Iris pigment epithelial cell (primary cell): ENCODE measurements at places on chromosomes 16 and 17.

DNA sequence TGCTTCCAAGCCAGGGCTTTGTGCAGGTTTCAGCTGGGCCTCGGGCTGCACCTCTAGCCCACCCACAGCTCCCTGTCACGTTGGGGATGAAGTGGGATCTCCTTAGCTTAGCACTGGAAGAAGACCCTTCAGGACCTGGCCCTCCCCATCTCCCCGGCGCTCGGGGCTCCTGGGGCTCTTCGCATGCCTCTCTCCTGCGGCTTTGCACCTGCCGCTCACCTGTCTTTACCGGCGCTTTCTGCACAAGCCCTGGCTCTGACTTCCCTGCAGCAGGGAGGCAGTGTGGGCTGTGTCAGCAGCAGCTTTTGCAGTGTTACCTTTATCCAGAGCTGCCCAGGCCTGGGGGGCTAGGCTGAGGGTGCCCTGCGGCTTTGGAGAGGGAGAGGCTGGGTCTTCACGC lies 52.3 kb downstream of the NT5M start:
- no peak for DNase-seq

- DNase-seq, result no peak
Observed at GRCh38 chr16:70700101-70701020, 14.5 kb upstream of the MTSS2 start.

GRCh38 chr17:74212913-74213791 lies at the start of gene TTYH2:
Gene TTYH2, plus strand, starts transcription at chr17:74213571. Its CDS starts 17 bp downstream, at chr17:74213588.
- peak; percentile 89 for DNase-seq

DNA sequence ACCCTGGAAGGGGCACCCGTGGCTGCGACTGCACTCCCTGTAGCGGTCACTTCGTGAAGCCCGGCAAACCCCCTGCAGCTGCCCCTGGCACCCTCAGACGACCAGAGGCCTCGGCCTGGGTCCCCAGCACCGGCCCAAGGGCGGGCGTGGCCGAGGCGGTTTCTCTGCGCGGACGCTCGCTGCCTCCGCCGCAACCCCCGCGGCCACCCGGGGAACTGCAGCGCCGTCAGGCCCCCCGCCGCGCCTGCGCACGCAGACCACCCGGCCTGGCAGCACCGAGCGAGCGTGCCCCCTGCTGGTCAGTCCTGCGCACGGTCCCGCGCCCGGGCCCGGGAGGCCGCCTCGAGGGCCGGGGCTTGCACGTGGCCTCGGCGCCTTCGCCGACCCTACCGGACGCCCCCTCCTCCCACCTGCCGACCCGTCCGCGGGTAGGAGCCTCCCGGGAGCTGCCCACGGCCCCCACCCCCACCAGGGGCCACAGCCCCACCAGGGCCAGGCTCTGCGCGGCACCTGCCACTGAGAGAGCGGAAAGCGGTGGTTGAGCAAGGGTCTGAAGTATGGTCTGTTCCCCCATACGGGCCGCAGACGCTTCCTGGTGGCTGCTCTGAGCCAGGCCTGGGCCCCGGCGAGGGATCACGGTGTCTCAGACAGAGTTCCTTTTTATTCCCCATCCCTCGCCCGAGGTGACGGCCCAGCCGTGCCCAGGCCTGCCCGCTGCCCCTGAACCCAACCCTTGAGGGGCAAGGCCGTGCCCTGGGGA lies 11.5 kb upstream of the HS3ST6 start:
- DNase-seq, result peak; percentile 76

DNA sequence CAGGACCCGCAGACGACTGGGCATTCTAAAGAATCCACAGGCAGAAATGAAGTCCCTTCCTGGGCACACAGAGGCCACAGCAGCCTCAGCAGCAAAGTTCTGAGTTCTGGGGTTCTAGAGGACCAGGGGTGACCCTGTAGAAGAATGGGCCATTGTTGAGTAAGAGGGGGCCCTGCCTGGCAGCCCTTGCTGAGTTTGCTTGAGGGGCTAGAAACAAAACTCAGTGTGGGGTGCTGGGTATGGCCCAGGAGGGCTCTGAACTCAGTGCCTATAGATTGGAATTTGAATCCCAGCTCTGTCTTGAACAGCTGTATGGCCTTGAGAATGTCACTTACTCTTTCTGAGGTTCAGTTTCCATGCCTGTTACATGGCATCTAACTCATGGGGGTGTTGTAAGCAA lies at the start of gene PDILT:
Gene PDILT, minus strand, starts transcription at position 101 of the 400 bp plus-strand sequence. CDS start 5,437 bp downstream, outside the sequence.
- DNase-seq, result no peak

GRCh38 chr17:4443476-4443875 lies 9.7 kb downstream of the SPNS3 start:
- DNase-seq, result no peak

GRCh38 chr16:48047720-48048119 lies 108.1 kb downstream of the ABCC12 start:
- DNase-seq, result no peak

GRCh38 chr17:2749058-2749783 lies at the start of gene CCDC92B:
Gene CCDC92B, minus strand, starts transcription at chr17:2749652. Its CDS starts 14,507 bp downstream, at chr17:2735145.
- no peak for DNase-seq

DNA sequence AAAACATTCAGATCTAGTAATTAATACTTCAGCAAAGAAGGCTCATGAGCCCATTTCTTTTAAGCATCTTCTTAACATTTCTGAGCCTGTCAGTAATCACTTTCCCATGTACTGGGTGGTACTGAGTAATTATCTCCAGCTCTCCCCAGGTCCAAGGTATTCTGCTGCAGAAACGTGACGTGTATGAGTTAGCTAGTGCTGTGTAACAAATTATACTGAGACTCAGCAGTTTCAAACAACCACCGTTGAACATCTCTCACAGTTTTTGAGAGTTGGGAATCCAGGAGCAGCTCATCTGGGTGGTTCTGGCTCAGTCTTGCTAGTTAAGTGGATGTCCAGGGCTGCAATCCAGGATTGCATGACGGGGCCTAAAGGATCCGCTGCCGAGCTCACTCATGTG lies 25.2 kb downstream of the C16orf95 start:
- no peak for DNase-seq

DNA sequence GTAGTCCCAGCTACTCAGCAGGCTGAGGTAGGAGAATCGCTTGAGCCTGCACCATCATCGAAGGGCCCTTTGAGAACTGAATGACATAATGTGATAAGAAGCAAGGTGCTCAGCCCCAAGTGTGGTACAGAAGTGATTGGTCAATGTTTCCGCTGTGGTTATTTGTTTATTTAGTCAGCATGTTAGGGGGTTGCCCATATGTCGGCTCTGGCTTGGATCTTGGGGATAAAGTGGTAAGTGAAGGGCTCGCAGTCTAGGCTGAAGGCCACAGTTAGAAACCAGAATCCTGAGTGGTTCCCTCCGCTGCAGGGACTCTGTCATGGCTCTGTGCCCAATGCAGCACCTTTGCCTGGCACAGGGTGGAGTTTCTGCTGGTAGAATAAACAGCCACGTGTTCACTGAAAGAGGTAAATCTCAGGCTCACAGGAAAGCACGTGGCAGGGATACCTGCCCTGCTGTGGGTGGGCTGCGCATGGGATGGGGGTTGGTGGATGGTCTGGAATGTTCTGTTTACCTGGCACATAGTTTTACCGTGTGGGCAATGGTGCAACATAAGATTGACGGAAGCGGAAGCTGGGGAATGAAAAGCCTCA lies 35.4 kb downstream of the SYT17 start:
- no peak for DNase-seq

DNA sequence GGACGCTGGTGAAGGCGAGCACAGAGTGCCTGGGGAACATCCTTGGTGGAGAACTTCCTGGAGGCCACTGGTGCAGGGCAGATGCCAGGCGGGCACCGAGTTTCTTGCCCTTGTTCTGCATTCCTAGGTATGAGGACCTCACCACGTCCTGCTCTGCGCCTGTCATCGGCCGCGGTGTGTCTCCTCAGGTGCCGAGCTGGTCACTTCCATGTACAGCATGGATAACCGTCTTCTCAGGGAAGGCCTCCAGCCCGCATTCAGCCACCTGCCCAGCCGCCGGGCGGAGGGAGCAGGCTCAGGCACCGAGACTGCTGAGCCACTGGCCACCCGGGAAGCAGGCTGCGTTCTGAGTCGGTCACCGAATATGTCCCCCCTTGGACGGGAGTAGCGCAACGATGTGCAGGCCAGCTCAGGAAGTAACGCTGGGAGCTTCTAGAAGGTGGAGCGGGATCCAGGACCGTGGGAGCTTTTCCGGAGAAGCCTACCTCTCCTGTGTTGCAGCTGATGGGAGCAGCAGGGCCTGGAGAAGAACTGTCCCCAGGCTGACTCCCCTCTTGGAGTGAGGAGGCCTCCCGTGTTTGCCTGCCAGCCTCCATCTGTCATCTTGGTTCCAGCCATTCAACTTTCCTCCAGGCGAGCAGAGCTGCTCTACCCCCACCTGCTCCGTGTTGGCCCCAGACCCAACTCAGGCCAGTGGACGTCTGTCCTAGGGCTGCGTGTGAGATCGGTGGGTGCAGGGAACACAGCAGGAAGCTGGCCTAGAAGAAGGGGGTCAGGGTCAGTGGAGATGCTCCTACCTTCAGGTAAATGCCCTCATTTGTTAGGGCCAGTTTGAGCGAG lies 2.1 kb upstream of the BAIAP2 start:
- DNase-seq, result no peak

GRCh38 chr17:78226759-78227454 lies 4.5 kb upstream of the TMEM235 start:
- no peak for DNase-seq

GRCh38 chr17:77609553-77610517 lies 348.7 kb upstream of the TNRC6C start:
- DNase-seq, result peak; percentile 52

GRCh38 chr16:57392694-57393093 lies 11.9 kb upstream of the CCL17 start:
- DNase-seq, result no peak

GRCh38 chr16:68800257-68800875 lies 43.0 kb upstream of the TANGO6 start:
- peak; percentile 90 for DNase-seq

DNA sequence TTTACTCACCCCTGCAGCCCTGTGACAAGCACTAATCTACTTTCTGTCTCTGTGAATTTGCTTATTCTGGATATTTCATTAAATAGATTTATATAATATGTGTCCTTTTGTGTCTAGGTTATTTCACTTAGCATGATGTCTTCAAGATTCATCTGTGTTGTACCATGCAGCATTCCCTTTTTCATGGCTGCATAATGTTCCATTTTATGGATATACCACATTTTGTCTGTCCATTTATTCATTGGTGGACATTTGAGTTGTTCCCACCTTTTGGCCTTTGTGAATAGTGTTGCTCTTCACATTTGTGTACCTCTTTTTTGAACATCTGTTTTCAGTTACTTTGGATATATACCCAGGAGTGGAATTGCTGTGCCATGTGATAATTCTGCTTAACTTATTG lies 110.3 kb downstream of the ELAC2 start:
- DNase-seq, result no peak

- DNase-seq, result no peak
Observed at GRCh38 chr17:49204516-49204915, 5.9 kb downstream of the GNGT2 start.

DNA sequence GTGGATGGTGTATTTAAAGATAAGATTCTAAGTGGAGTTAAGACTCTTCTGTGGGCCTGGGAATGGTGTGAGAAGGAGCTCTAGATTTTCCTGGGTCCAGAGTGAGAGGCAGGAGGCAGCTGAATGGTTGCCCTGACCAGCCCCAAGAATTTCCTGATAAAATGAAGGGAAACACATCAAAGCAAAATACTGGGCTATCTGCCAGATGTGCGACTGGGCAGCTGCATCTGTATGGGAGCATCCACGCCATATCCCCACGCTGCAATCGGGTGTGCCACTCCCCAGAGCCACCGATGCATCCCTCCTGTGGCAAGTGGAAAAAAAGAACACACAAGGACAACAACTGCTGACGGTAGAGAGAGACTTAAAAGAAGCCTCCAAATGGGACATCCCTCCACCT lies 84.3 kb upstream of the COX10 start:
- DNase-seq, result no peak

GRCh38 chr17:65553009-65553645 lies 8.3 kb downstream of the AXIN2 start:
- DNase-seq, result peak; percentile 77

- DNase-seq, result no peak
Observed at GRCh38 chr16:68711421-68712139, 25.5 kb upstream of the CDH1 start.

DNA sequence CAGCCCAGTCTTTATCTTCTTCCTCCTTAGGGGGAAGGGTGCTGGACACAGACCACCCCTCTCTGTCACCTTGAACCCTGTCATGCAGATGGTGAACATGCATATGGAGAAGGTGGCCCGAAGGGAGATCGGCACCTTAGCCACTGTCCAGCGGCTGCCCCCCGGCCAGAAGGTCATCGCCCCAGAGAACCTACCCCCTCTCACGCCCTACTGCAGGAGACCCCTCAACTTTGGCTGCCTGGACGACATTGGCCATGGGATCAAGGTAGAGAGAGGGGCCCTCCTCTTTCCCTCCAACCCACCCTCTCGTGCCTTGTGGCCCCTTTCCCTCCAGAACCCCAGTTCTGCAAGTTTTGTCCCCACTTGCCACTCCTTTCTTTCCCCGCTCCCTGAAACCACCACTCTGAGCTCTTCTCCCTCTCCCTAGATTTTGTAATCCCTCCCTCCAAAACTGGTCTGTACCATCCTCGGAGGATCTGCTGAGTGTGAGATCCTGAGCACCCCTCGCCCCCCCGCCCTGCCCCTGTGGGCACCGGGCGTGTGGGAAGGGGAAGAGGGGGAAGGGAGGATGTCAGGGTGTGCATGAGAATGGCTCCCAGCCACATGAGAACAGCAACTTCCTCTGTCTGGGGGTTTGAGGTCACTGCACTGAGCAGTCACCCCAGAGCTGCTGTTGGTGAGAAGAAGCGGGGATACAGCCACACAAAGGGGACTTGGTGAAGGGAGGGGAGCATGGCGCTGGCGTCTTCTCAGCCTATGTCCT lies 7.3 kb downstream of the ABI3 start:
- DNase-seq, result no peak

GRCh38 chr17:32519228-32520103 lies 32.7 kb downstream of the CDK5R1 start:
- peak; percentile 55 for DNase-seq

DNA sequence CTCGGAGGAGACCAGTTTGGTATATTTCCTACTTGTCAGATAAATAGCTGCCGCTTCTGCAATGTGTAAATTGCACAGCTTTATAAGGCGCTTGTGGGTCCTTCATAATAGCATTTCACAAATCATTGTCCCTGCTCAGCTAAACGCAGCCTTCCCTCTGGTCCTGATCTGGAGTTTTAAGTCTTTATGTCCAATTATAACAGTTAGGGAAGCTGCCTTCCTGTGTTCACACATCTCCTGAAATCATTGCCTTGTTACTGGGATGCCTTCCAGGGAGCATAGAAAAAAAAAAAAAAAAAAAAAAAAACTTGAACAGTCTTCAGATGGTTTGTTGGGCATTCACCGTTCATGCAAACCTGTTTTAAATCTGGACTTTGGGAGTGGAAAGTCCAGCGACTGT lies 342.0 kb downstream of the XYLT1 start:
- DNase-seq, result no peak

- DNase-seq, result peak; percentile 18
Observed at GRCh38 chr17:10631048-10631700, 25.9 kb downstream of the MYH3 start.

DNA sequence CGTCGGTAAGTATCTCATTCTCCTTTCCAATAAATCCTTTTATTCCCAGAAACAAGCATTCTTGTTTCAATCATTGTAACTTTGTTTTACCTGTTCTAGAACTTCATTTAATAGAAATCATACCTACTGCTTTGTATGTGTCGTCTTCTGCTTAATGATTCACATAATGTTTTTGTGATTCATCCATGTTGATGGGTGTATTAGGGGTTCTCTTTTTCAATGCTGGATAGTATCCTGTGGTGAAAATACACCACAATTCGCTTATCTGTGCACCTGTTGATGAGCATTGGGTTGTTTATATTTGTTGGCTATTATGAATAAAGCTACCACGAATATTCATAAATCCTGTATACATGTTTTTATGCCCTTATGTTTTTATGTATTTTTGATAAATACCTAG lies 703.2 kb downstream of the MAF start:
- no peak for DNase-seq
